Activated CD8-positive, alpha-beta T cell treated with anti-CD3 and anti-CD28 coated beads, Interleukin-2, amount 10 ng/mL, durations not matched to agents 7 days and 5 days (primary cell): ENCODE measurements at places on chromosomes 6 and 20.
A peak's percentile ranks its signal among the peaks of the same experiment; 100 is the strongest.

- DNase-seq, result no peak
Measured at GRCh38 chr6:115873901-115874300, 186.8 kb downstream of the FRK start.

DNA sequence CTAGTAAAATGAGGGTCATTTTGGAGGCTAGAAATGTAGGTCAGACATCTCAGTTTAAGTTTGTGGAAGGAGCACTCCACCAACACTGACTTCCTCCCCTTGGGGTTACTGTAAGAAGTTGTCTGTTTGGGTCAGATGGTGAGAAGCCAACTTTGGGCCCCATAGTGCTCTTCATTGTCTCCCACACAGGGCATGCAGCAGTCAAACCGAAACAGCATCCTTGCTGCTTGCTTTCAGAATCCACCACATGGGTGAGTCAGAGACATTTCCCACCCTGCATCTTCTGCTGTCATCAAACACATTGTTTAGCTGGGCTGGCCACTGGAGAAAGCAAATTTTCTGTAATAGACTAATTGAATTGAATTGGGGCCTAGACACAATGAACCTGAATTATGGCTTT lies 16.8 kb downstream of the IL17F start:
- DNase-seq, result peak; percentile 77

GRCh38 chr6:46044881-46045617 lies 29.4 kb upstream of the CLIC5 start:
- no peak for DNase-seq

DNA sequence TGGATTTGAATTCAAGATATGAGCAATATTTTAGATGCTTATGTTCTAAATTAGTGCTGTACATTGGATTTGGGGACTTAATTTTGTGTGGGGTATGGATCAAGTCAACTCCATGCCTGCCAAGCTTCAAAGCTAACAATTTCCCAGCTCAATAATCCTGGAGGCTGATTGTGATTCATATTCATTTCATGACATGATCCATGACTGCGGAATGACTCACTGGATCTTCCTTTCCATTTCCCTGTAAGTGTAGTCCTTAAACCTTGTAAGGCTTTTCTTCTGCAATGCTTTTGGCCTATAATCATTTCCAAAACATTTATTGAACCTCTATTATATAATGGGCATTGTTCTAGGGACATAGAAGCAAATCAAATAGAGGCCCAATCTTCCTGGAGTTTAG lies 44.7 kb upstream of the CCN2 start:
- DNase-seq, result no peak

DNA sequence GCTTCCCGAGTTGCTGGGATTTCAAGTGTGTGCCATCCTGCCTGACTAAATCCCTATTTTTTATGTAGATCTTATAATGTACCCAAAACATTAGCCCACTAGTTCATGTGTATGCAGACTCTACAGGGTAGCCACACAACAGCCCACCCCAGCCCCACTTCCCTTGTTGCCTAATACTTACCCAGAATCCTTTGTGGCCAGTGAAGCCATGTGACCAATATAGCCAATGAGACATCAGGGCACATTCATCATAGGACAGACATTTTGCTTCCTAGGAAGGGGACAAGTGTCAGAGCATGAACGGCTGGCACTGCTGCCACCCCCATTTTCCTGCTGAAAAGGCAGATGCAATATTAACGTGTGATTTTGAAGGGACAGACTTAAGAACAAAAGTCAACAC lies 36.0 kb upstream of the TCP11 start:
- DNase-seq, result no peak
